Esophagus (tissue), 2 donors: ENCODE measurements at places on chromosomes 1 and 21. TPM values are rescaled to one million over a fixed set of nuclear protein-coding genes. Genes with fewer than 3 reads are reported as not detected.

Gene RGS21
- not detected for polyA plus RNA-seq

Gene MYOG
- polyA plus RNA-seq = not detected

Gene C1orf105
- not detected for polyA plus RNA-seq

Gene MMEL1
- 11.6 TPM for polyA plus RNA-seq

Gene FAM151A
- polyA plus RNA-seq = 0.24 TPM

Gene SAMSN1
- 1.4 TPM for polyA plus RNA-seq

Gene PLPPR5
- not detected for polyA plus RNA-seq

Gene MEGF6
- 23.7 TPM for polyA plus RNA-seq
